GM23338 (cell line): ENCODE measurements at places on chromosomes 16 and 17. TPM values are rescaled to one million over a fixed set of nuclear protein-coding genes. Genes with fewer than 3 reads are reported as not detected.

The SLC47A2 gene
- total RNA-seq, result not detected in 2 replicates

The FOXN1 gene
- not detected in 2 replicates for total RNA-seq

DNA sequence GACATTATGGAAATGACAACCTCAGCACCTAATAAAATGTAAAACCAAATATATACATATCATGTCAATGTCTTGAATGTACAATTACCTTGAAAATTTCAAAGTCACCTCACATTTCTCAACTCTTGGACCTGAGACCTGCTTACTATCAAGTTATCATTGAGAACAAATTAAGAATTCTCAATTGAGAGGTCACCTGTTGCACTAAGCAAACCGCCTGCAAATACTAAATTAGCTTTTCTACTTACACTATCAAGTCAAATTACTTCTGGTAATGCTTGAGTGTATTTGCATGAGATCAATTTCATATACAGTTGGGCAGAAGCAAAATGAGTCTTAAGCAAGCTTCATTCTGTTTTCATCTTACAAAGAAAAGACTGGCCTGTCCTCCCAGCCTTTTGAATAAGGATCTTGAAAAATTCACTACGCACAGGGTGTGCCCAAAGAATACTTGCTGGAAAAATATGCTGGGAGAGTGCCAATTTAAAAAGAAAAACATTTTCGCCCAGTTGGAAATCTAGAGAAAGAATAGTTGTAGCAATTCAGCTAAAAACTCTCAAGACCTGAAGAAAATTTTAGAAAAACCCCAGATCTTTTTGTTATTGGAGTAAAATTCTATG lies 35.7 kb downstream of the KANSL1 start:
- no peak overlapping the region for H3K4me3 ChIP-seq
- DNase-seq, result no peak
- H3K36me3 ChIP-seq, result no peaks in the 10 kb centered on the region

DNA sequence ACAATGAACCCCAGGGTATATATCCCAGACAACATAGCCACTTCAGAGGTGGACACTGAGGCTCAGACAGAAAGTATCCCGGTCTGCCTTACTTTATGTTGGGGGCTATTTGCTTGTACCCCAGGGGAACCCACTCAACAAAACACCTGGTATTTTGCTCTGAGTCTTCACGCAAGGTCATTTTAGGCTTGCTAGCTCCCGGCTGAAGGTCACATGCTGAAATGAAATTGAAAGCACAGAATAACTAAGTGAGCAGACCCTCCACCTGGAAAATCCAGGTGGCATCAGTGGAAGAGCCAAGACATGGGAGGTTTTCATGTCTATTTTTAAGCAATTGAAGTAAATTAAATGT lies 4.1 kb upstream of the KDM8 start:
- no peak for DNase-seq
- no peaks in the 10 kb centered on the region for H3K27me3 ChIP-seq
- no peak overlapping the region for H3K27ac ChIP-seq
- H3K4me3 ChIP-seq, result no peak overlapping the region
- H3K36me3 ChIP-seq, result no peaks in the 10 kb centered on the region

DNA sequence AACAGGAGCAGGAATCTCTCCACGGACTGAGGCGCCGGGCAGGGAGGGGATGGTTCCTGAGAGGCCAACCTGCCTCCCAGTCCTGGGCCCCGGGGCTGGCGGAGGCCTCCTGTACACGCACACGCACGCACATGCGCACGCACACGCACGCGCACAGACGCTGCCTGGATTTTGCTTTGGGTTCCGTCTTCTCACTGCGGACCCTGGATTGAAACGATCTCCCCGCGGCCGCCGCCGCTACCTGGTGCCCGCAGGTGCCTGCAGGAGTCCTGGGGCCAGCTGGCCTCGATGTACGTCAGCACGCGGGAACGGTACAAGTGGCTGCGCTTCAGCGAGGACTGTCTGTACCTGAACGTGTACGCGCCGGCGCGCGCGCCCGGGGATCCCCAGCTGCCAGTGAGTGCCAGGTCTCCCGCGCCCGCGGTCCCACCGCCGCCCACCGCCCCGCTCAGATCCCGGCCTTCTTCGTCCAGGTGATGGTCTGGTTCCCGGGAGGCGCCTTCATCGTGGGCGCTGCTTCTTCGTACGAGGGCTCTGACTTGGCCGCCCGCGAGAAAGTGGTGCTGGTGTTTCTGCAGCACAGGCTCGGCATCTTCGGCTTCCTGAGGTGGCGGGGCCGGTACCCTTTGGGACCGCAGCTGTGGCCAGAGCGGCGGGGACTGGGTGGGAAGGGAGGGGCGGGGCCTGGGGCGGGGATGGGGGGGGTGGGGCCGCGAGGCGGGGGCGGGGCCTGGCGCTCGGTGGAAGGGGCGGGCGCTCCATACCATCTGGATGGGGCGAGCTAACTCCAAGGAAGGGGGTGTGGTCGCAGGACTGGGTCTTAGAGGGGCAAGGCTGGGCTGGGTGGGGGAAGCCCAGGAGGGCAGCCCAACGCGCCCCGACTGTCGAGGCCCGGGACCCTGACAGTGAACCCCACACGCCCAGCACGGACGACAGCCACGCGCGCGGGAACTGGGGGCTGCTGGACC lies 12.3 kb downstream of the CES4A start:
- H3K36me3 ChIP-seq, result no peaks in the 10 kb centered on the region
- H3K27ac ChIP-seq, result no peak overlapping the region
- peaks cover 54% of the 10 kb centered on the region for H3K27me3 ChIP-seq

- H3K4me1 ChIP-seq, result peaks cover 28% of the 10 kb centered on the region
- DNase-seq, result peak; percentile 33
- H3K4me3 ChIP-seq, result no peak overlapping the region
- no peaks in the 10 kb centered on the region for H3K36me3 ChIP-seq
- no peaks in the 10 kb centered on the region for H3K27me3 ChIP-seq
- H3K27ac ChIP-seq, result no peak overlapping the region
These were observed 30.6 kb downstream of the NLK start for GRCh38 chr17:28072936-28073533.
